ENCODE measurements at places on chromosomes 2 and 18.

- DNase-seq, result no peak
Measured at GRCh38 chr2:26645762-26646161, 4.6 kb upstream of the CIB4 start.

DNA sequence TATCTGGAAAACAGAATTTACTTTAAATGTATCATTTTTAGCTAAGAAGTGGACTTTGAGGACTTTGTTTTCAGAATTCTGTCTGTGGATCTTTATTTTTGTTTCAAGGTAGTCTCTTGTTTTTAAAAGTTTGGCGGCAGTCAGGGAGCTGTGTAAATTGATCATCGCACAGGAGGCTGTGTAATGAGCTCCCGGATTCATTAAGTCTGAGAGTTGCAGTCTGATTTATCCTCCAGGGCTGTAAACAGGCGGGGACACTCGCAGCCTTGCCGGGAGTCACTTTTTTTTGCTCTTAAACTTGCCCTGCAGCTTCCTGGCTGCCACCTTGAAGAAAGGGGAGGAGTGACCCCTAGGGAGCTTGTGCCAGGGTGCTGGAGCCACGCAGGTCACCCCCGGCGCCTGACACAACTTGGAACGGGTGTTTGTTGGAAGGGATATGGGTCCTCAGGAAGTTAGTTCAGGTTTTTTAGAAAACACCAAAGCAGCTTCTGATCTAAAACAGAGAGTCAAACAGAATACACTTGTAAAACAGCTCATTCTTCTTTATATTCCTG, 76.2 kb downstream of the DCDC2C start:
- no peak for DNase-seq

DNA sequence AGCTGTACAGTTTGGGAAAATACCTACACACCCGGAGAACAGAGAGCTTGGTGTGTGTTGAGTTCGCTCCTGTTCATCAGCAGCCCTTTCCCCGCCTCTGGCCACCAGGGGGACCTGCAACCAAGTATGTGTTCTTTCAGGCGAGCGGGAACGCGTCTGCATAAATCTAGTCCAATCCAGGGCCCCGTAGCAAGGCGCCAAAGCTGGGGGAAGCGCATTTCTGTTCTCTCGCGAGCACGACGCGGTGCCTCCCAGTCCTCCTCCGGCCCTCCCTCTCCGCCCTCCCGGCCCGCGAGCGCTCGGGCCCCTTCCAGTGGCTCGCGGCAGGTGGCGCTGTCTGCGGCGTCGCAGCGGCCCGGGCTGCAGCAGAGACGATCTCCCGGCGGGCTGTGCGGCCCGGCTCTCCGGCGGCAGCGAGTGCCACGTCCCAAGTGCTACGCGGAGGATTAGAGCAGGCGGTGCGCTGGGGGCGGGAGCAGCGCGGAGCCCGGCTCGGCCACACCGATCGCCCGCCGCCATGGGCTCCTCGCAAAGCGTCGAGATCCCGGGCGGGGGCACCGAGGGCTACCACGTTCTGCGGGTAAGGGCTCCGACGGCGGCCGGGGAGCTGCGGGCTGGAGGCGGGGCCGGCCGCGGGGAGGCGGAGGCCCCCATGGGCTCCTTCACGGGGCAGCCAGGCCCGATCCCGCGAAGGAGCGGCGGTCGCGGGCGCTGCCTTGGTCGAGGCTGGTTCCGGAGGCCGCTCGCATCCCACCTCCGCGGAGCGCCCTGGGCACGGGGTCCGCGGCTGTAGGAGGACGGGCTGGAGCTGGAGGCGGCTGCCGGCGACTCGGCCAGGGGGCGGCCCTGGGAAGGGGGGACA, at the start of gene GORASP2:
Gene GORASP2 (plus strand): TSS at position 430 of the 862 bp plus-strand sequence. CDS start 88 bp downstream, at position 518.
- DNase-seq, result peak; percentile 99

GRCh38 chr18:4196351-4196750, 258.8 kb downstream of the DLGAP1 start:
- no peak for DNase-seq

GRCh38 chr2:176079831-176080539, 3.8 kb downstream of the EVX2 start:
- DNase-seq, result peak; percentile 86

DNA sequence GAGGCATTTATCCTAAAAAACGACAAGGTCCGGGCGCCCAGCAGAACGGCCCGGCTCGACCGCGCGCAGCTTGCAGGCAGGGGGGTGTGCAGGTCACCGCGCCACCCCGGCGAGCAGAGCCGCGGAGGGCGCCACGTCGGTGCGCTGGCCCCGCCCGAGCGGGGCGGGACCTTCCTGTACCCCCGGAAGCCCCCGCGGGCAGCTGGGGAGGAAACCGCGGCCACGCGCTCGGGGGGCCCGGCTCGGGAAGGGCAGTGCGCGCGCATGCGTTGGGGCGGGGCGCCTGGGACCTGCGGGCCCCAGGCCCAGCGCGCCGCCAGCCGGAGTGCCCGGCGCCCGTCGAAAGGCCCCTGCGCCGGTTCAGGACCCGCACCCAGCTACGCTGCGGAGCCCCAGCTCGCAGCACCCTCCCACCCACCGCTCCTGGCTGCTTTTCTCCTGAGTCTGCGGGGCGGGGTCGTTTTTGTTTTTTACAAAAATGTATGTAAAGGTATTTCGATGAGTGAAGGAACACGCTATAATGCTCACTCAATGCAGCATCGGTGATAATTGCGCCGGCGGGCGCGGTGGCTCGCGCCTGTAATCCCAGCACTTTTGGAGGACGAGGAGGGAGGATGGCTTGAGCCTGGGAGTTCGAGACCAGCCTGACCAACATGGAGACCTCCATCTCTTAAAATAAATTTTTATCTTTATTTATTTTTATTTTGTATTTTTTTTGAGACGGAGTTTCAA, 47.7 kb upstream of the POMC start:
- DNase-seq, result peak; percentile 96

DNA sequence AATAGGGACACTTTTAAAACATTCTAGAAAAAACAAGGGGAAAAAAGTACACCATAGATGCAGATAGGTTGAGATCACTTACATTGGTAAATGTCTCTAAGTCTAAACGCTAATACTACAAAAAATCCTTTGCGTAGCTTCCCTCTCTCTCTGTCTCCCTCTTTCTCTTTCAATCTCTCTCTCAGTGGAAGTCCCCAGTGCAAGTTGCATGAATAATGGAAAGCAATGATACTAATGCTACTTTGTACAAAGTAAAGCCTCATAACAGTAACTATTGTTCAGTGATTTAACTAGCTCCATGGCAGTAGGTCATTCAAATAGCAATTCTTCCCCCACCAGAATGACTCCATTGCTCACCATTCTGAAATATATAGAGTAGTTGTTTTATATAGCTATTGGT, 12.8 kb downstream of the MEIS1 start:
- DNase-seq, result no peak

DNA sequence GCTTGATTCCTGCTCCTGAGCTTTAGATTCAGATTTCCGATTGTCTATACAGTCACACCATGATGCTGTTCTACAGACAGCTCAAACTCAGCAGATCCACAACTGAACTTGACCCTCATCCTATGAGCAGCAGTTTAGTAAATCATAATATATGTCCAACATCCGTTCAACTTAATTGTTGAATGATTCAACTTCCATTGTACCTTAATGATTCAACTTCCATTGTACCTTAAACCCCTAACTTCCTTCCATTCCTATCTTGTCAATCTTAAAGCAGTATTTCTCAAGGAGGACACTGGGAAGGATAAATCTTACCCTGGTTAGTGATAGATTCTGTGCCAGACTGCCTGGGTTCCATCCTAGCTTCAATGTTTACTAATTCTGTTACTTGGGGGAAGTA, 60.1 kb downstream of the PIGN start:
- no peak for DNase-seq

DNA sequence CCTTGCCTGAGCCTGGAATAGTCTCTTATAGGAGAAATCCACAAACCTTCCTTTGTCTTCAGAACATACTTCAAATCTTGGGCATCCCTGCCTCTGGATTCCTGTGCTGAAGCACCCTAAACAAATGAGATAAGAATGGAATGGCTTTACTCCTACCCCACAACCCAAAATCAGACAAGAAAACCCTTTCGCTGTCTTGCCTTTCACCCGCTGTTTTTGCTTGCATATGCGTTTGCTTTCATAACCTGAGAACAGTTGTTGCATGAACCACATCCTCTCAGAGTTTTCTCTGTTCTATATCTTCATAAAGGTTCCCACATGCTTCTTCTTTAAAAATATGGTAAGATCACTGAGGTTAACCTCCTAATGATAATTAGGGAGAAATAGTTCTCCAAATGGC, 132.1 kb upstream of the MAP3K20 start:
- no peak for DNase-seq

- no peak for DNase-seq
Measured at GRCh38 chr2:187424146-187424545, 23.9 kb downstream of the CALCRL start.

DNA sequence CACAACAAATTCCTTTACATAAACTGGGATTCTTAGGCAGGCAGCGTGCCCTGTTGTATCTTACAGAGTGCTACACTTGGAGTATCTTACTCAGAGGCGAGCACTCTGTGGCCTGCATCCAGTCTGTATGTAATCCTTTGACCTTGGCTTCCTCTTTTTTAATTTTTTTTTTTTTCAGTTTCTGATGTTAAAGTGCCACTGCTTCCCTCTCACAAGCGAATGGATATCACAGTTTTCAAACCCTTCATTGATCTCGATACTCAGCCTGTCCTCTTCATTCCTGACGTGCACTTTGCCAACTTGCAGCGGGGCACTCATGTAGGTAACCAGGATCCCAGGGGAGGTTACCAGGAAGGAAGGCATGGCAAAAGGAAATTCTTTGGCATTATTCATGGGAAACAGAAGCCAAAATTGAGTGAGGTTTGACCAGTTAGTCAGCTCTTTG, 40.4 kb downstream of the GRHL1 start:
- DNase-seq, result no peak

DNA sequence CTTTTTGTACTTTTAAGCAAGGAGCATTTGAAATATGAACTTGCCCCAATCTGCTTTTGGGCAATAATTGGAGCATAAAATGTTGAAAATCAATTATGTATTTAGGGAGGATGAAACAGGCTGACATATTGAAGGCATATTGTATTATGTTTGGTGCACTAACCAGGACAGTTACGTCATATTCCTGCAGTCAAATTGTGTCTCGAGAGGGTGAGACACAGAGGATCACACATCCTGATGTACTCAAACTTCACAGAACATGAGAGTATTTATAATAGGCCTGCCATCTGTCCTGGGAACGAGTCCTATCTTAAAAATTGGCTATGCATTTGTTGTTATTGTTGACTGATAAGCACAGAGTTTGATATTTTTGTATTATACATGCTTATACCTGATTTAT, 44.7 kb downstream of the TANC1 start:
- no peak for DNase-seq

GRCh38 chr2:25594991-25595390, 78.4 kb downstream of the DTNB start:
- no peak for DNase-seq

GRCh38 chr2:1925516-1925915, 181.2 kb upstream of the PXDN start:
- DNase-seq, result no peak

- DNase-seq, result no peak
Measured at GRCh38 chr2:1995987-1996386, 251.7 kb upstream of the PXDN start.

- DNase-seq, result no peak
Measured at GRCh38 chr18:53745224-53745967, 479.1 kb downstream of the MBD2 start.

DNA sequence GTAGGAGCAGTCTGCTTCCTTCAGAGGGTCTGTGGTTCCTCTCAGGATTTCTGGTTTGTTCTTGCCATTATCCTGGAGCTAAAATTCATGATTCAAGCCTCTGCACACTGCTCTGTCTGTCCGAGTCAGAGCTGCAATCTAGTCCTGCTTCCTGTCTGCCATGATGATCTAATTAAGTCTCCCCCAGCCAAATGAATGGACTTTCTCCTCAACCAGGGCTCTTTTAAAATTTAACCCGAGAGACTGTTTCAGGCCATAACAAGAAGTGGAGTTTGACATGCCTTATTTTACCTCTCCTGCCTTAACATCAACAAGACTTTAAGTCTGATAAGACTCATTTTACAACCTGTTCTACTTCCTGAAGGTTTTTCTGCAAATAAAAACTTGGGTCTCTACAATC, 1009.6 kb upstream of the DDX18 start:
- no peak for DNase-seq

- no peak for DNase-seq
Measured at GRCh38 chr2:71536226-71536671, 82.9 kb downstream of the DYSF start.

GRCh38 chr2:29456429-29456828, 341.2 kb downstream of the CLIP4 start:
- DNase-seq, result no peak

DNA sequence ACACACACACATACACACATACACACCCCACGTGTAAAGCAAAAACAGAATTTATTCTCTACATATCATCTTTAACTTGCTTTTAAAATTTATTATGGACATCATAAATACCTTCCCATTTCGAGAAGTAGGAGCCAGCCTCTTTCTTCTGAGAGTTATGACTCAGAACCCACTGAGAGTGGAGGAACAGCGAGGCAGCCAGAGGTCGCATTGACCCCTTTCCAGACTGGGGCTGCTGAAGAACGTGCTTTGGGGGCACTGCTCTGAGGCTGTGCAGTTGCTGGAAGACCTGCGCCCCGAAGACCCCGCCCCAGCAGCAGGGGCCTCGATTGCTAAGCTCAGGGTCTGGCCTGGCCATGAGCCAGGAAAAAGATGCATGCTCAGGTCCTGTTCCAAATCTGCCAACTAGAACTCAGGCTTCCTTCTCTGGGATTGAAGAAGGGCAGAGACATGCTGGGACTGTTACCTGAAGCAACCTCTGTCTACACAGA, 133.8 kb upstream of the TWIST2 start:
- DNase-seq, result no peak

GRCh38 chr2:114642166-114642770, 199.8 kb downstream of the DPP10 start:
- DNase-seq, result no peak

DNA sequence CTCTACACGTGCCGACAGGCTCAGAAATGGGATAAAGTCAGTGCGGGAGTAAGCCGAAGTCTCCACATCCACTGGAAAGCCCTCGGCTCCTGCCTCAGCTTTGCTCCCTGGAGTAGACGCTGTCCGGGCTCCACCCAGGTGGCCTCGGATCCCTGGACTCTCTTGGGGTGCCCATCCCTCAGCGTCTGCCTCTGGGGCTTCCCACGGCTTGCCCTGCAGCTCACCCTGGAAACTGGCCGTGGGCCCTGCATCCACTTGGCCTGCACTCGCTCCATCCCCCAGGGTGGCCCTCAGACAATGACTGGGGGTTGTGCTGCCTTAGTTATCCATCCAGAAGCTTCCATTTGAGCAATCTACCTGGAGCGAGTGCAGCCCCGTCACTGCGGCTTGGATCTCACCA, 36.2 kb upstream of the TAF1B start:
- DNase-seq, result no peak

Data from iPS-NIHi11 (cell line).